ENCODE measurements at places on chromosomes 1 and 21.
A peak's percentile ranks its signal among the peaks of the same experiment; 100 is the strongest.

GRCh38 chr21:32474179-32475059, 61.9 kb downstream of the EVA1C start:
- no peak for DNase-seq

DNA sequence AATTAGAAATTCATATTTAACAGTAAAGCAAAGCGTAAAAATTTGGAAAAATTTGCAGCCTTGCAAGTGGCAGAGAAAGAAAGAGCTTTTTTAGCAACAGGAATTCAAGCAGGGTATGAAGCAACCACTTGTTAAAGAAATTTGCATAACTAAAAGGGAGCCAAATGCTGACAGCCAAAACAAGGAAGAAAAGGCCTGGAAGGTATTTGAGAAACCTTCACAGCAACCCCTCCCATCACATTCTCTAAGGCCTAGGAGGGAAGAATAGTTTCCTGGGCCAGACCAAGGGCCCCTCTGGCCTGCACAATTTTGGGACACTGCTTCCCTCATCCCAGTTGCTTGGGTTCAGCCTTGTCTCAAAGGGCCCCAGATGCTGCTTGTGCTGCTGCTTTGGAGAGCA, 672.4 kb upstream of the TMPRSS15 start:
- DNase-seq, result no peak

- peak; percentile 51 for DNase-seq
Observed at GRCh38 chr1:98051065-98051675, 130.3 kb upstream of the DPYD start.

- DNase-seq, result no peak
Observed at GRCh38 chr1:43441166-43441893, 12.4 kb downstream of the HYI start.

GRCh38 chr1:41222496-41222895, 19.6 kb downstream of the SCMH1 start:
- no peak for DNase-seq

DNA sequence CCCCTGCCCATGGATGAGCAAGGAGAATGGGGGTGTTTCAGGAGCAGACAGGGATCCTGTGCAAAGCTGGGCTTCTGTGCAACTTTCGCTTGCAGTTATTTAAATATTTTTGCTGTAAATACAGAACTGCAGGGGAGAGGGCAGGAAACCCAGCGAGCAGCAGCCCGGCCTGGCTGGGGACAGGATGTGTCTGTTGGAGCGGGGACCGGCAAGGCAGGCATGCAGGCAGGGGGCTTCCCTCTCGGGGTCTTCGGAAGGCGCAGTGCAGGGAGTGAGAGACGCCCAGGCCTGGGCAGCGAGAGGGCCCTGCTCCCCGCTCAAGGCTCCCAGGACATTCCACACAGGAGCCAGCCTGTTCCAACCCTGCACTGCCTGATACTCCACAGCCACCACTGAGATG, 1.7 kb upstream of the AIRE start:
- DNase-seq, result no peak

Measured in stimulated activated CD8-positive, alpha-beta memory T cell treated with anti-CD3 and anti-CD28 coated beads, Interleukin-15, amount 100 ng/mL, for 1 hour (primary cell).